ENCODE measurements at places on chromosomes 7 and 10.

GRCh38 chr10:116073510-116073909, 199.5 kb downstream of the GFRA1 start:
- no peak for DNase-seq

DNA sequence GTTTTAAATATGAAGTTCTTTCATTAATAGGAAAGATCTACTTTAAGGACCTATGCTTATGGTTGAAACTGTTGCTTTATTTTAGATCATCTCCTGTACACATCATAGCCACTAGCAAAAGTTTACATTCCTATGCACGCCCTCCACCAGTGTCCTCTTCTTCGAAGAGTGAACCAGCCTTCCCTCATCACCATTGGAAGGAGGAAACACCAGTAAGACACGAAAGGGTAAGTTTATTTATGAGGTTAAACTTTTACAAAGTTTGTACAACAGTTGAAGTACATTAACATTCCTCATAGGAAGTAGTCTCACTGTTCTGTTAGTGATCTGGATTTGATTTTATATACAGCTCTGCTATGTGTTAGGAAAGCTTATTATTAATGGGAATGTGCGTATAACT, 16.9 kb downstream of the HBP1 start:
- no peak for DNase-seq

DNA sequence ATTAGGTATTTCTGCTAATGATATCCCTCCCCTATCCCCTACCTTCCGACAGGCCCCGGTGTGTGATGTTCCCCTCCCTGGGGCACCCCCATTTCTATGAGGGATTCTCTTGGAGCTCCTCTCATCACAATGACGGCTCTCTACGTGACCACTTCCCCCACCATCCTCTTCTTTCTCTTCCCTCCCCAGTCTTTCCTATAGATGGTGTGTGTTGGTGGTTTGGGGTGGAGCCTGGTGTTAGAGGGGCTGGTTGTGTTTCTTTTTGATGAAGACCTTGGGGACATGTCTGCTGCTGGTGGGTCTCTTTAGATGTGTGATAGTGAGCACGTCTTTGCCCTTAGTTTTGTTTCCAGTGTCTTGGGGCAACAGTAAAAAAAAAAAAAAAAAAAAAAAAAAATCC, 28.6 kb downstream of the RPS24 start:
- peak; percentile 39 for DNase-seq

- no peak for DNase-seq
Observed at GRCh38 chr10:71829171-71829570, 21.9 kb downstream of the PSAP start.

- no peak for DNase-seq
Observed at GRCh38 chr10:100008708-100009282, 952 bp downstream of the DNMBP start.

- no peak for DNase-seq
Observed at GRCh38 chr10:13525663-13526062, 3.2 kb downstream of the BEND7 start.

DNA sequence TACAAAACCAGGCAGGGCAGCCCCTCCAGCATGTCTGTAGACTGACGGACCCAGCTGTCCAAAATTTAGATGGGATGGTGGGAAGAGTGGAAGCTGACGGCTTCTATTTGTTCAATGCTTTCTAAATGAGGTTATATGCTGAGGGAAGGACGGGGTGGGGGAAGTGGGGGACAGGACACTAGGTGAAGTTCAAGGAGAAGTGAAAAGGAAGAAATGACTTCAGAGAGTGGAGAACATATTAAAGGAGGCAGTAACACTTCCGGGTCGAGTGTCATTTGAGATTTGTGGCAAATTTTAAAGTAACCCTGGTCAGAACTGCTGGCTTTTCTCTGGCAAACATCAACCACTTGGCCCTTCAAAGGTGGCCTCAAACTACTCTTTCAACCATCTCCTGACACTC, 9.4 kb downstream of the PIP4K2A start:
- DNase-seq: peak; percentile 45

GRCh38 chr10:7933262-7933661, 115.0 kb downstream of the TAF3 start:
- no peak for DNase-seq

- DNase-seq: no peak
Observed at GRCh38 chr7:42494199-42494710, 257.2 kb upstream of the GLI3 start.

DNA sequence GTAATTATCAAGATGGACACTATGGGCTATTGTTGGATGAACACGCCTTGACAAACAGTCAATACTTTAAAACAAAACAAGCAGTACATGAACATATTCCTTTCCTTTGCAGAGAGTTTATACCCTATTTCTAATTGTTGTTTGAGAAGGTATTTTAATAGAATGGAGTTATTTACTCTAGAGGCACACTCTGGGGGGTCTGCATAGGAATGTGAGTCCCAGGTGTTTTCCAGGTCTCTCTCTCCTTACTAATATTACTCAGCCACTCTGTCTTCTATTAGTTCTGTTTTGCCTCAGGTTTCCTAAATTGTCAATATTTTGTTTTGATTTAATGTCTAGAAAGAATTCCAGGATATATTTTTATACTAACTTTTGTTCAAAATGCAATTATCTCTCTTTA, 1091.4 kb downstream of the CNTNAP2 start:
- no peak for DNase-seq

- DNase-seq: no peak
Observed at GRCh38 chr7:118492466-118492865, 268.0 kb downstream of the ANKRD7 start.

DNA sequence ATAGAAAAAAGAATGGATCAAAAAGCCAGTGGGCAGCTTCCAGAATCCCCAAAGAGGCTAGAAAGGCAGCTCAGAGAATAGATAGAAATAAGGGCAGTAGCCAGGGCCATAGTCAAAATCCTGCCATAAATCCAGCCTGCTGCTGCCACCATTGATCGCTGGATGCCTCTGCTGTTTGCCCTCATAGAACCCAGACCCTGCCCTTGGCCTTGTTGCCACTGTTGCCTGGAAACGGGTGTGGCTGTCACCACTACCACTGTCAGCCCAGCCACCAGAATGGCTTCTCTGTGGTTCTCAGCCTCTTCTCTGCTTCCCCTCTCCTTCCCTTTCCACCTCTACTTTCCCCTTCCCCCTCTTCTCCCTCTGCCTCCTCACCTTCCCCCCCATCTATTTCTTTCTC, 57.8 kb downstream of the HHEX start:
- peak; percentile 18 for DNase-seq

GRCh38 chr10:118845776-118846175, 91.0 kb upstream of the CACUL1 start:
- no peak for DNase-seq

DNA sequence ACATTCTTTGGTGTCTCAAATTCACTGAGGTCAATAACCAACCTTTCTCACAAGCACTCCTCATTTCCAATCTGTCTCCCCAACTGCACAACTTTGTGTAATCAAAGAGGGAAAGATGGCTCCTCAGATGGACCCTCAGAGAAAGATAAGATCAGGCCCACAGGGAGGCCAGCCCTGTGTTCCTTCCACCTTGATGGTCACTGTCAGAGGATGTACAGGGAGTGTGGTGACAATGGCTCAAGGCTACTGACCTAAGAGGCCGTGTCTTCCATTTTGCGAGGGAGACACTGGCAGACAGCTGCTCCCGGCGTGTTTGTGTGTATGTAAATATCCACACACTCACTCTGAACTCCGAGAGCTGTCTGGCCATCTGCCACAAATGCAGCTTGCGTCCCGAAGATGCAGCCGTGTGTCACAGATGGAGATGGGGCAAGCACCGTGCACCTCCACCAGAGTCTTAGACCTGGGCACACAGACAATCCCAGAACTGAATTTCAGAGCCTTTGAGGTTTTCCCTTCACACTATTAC, 712.1 kb upstream of the NRP1 start:
- DNase-seq: no peak

GRCh38 chr7:22589641-22590201, 89.7 kb upstream of the STEAP1B start:
- no peak for DNase-seq

DNA sequence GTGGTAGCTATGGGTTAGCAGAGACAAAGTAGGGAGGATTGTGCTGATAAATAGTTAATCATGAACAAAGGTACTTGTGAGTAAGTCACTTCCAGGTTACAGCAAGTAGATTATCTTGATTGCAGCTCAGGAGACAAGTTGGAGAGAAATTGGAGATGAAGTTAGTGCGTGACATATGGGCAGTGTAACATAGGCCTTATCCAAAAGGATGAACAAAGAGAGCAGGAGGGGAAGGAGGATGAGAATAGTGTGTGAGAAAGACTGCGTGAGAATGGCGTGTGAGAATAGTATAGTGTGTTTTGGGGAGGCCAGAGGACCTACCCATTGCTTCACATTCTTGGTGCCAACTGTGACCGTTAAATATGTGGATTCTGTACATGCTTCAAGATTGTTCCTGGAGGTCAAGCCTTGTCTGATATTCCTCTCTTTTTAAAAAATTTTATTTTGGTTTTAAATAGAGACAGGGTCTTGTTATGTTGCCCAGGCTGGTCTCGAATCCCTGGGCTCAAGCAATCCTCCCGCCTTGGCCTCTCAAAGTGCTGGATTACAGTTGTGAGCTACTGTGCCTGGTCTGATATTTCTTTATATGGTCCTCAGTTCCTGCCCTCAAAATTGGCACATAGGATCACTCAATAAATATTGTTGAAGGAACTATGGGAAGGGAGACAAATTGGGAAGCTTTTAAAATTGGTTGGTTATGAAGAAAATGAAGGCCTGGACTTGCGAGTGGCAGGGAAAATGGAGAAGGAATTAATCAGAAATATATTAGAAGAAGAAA, 3.2 kb downstream of the VCL start:
- DNase-seq: no peak

DNA sequence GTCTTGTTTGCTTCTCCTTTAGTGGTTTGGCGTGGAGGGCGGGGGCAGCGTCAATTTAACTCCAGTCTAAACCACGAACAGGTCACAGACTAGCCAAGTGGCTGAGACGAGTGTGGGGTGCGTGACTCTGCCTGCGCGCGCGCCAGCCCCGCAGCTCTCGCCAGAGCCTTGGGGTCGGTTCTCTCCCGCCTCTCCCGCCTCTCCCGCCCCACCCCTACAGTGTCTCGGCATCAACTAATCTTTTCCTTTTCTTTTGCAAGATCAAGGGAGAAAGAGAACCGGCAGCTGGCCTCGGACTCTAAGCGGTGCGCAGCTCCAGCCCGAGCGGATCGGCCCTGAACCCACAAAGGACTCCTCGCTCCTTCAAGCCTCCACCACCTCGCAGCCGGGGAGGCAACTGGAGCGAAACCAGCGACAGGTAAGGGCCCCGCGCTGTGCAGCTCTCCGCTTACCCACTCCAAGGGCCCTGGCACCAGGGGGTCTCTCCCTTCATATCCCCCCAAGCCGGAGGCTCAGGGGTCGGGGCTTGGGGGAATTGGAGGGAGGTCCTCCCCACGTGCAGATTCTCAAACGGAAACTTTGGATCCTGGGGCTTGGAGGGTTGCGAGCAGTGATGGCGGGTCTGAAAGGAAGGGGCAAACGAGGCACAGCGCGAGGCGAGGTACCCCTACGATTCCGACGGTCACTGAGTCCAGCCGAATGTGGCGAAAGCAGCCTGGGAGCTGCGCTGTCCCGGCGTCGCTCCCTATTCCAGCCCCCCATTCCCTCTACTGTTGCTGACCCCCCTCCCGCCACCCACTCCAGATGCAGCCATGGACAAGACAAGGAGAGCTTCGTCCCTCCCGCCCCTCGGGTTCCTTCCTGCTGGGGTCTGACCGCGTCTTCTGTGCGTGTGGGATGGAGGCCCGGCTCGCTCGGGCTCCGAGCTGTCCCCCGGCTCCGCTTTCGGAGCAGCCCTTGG, 829 bp downstream of the CHRM2 start:
- DNase-seq: no peak

DNA sequence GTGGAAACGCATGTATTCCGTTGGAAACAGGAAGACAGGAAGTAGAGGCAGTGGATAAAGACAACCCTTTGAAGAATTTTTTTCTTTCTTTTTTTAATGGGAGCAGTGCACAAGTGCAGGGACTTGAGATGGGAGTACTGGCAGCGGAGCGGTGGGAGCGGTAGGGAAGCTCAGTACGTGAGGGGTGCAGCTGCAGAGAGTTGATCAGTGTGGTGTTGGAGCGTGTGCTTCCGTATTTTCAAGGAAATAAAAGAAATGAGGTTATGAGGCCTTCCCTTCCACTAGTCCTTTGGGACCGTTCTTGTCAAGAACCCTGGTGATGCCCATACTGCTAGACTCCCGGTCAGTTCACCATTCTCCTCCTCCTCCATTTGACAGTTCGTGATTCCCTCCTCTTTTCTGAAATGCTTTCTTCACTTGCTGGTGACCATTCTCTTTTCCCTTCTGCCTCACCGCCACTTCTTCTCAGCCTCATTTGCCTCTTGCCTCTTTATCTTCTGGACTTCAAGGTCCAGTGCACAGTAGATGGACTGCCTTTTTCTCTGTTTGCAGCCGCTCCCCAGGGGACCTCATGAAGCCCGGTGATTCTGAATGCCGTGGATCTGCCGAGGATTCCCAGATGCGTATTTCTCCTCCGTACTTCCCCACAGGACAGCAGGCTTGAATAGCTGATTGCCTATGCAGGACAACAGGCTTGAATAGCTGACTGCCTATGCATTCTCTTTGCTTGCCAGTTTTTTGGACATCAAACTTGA, 39.1 kb upstream of the TMEM236 start:
- DNase-seq: no peak

GRCh38 chr7:140996-141395, 51.4 kb upstream of the FAM20C start:
- no peak for DNase-seq

DNA sequence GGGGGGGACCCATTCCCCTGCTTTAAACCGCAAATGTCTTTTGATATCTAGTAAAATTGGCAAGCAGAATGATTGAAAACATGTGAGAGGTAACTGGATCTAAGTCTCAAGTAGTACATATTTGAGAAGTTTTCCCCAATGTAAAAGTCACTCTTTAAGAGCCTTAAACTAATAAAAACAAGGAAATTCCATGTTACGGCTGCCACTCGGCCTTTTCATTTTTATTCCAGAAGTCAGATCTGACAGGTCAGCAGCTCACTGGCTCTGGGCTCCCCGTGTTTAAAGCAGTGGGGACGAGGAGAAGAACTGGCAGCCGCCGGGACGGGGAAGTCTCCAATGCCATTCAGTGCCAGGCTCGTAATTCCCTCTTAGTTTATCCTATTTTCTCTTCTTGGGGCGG, 80.7 kb downstream of the CUX1 start:
- no peak for DNase-seq

GRCh38 chr10:34169677-34170076, 645.4 kb downstream of the PARD3 start:
- no peak for DNase-seq
